ENCODE measurements at places on chromosomes 13 and 19.

DNA sequence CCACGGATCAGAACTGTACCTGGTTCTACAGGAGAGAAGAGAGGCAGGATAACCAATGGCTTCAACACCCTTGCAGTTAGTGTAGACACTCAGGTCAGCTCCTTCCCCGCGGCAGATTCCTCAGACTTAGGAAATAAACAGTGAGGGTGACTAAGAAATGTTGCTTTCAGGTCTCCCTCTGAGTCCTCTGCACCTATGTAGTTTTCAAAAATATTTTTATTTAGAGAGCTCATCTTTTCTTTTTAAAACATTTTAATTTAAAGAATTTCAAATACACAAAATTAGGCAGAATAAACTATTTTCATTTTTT lies 195.2 kb downstream of the KLF12 start:
- DNase-seq = no peak

DNA sequence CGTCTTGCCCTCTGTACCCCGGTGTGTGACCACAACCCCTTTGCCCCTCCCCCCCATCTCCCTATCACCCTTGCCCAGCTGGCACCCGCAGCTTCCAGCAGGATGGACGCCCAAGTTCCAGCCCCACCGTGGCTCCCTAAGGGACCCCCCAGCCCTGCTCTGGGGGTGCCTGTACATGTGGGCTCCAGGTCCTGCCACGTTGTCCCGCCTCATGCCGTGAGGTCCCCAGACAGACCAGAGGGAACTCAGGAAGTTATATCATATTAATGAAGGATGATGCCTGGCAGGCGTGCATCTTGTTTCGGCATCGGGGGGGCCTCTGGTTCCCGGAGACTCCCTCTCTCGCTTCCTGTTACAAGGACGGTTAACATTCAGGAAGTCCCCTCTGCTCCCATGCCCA lies 1.6 kb upstream of the PTGIR start:
- no peak for DNase-seq

DNA sequence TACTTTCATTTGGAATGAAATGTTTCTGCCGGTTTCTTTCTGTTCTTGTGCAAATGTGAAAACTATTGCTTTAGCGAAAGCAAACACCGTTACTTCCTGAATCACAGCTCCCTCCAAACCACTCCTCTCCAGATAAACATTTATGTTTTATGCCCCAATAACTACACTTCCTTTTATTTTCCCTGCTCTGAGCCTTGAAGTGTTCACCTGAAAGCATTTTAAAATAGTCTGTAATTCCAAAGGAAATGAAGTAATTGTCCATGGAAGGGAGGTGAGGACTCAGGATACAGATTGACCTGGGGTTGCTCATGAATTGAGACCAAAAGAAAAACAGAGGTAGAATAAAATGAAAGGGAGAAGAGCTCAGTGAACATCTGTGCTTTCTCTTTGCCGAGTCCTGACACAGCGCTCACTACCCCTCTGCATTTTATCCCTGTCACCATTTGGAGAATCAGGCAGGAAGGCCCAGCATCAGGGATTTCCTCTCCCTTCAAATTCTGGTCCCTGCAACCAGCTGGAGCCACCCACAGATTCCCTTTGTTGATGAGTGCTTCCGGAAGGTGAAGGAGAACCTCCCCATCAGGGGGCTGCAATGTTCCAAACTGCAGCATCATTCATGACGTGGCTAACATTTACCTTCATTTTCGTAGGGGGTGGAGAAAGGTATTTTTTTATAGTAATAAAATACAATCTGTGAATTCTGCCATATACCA lies 171.9 kb downstream of the ITGBL1 start:
- no peak for DNase-seq

DNA sequence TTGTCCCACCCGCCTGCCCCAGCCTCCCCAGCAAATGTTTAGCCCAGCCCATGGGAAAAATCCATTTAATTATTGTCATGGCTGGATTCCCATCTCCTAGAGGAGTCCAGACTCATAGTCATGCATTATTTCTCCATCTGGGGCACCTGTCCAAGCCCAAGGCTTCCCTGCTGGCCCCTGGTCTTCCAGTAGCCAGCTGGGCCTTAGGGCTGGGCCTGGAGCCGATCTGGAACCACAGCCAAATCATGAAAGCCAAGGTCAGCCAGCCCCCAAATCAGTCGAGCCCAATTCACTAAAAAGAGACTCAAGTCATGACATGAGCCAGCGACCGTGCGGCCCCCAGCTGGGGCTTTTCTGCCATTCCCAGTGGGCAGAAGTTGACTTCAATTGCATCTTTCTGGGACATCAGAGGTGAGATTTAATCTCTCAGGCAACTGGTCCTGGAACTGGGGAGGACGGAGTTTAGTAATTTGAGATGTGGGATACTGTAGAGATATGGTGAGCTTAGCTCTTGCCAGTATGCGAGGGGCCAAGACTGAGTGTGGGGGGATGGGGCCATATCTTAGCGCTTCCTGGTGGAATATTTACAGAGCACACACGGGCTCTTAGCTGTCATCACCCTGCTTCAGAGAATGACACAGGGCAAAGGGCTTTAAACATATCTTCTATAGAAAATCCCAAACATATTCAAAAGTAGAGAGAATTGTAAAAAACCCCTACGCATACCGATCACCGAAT lies 9.4 kb upstream of the PGLYRP2 start:
- no peak for DNase-seq

DNA sequence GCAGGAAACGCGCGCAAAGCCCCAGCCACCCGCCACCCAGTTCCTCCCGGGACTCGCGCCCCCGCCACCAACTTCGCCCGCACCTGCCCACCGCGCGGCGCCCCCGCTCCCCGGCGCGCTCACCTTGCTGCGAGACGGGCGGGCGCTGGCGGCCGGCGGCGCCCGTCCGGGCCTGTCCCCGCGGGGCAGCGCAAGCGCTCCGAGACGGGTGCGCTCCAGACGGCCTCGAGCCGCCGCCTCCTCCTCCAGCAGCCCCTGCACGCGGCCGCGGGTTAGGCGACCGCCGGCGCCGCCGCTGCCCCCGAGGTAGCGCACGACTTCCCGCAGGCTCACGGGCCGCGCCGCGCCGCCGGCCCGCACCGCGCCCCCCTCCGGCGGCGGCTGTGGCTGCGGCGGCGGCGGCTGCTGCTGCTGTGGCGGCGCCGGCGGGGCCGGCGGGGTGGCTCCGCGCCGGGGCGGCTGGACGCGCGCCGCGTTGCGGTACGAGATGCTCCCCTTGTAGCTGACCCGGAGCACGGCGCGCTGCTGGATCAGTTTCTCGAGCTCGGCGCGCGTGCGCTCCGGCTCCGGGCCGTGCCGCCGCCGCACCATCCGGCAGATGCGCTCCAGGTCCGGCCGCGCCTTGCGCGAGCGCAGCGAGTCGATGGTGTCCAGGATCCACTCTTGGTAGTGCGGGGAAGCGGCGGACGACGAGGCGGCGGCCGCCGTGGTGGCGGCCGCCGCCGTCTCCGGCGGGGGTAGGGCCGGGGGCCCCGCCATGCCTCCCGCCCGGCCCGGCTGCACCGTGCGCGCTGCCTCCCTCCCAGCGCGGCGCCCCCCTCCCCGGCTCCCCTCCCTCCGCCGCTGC lies 666 bp downstream of the SAMD1 start:
- DNase-seq = peak; percentile 30

DNA sequence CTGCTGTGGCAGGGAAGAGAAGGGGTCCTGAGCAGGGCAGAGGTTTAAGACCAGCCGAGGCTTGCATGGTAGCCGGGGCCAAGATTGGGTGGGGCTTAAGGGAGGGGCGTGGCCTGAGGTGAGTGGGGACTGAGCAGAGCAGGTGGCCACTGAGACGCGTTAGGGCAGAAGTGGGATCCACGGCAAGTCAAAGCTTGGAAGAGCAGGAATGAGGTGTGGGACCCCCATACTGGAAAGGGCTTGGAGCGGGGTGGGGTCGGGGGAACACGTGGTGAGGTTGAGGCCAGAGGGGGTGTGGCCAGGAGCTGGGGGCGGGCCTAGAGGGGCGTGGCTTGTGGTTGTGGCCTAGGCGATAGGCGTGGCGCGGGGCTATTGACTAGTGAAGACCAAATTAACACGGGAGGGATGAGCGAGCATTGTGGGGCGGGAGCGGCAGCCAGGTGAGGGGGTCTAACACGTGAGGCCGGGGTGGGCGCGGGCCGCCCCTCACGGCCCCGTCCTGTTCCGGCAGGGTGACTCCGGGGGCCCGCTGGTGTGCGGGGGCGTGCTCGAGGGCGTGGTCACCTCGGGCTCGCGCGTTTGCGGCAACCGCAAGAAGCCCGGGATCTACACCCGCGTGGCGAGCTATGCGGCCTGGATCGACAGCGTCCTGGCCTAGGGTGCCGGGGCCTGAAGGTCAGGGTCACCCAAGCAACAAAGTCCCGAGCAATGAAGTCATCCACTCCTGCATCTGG lies 3.3 kb downstream of the CFD start:
- peak; percentile 74 for DNase-seq

DNA sequence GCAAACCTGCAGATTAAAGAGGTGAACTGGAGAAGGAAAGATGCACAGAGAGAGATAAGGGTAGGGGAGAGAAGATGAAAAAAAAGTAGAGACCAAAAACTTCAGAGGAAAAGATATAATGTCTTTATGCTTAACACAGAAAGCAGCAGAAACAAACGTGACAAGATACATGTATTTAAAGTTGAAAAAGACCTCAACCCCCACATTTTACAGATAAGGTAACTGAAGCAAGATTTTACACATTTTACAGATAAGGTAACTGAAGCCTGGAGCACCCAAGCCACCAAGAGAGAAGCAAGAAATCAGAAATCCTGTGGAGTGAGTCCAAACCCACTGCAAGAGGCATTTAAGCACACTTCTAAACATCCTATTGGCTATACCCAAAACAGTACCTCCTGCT lies 185.3 kb downstream of the TBC1D4 start:
- no peak for DNase-seq

- DNase-seq = no peak
These were observed 283.4 kb upstream of the KLHL1 start for GRCh38 chr13:70391678-70392077.

DNA sequence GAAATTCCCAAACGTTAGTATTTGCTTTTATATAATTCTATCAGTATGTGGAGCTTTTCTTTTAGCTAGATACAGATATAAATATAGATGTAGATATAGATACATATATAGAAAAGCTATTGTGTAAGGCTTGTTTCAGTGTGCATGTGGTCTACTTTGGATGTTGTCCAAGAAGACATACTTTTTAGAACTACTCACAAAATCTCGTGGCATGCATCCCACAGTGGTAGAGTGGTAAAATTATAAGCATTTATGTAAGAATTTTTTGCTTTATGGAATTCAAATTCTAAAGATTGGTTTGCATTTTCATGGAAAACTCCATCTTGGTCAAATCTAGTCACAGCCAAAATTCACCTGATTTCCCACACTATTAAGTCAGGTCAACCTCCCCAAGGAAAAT lies 880.4 kb downstream of the EFNB2 start:
- DNase-seq = no peak

- DNase-seq = no peak
These were observed 530.7 kb upstream of the SLITRK1 start for GRCh38 chr13:84413016-84413415.

GRCh38 chr13:25065974-25066770 lies 29.8 kb upstream of the PABPC3 start:
- DNase-seq = no peak

- DNase-seq = no peak
These were observed 86.7 kb downstream of the DNAJC3 start for GRCh38 chr13:95763601-95764000.

- no peak for DNase-seq
These were observed 6.1 kb downstream of the SBNO2 start for GRCh38 chr19:1167687-1168571.

- no peak for DNase-seq
These were observed 9.5 kb downstream of the NDUFA11 start for GRCh38 chr19:5893907-5894703.

DNA sequence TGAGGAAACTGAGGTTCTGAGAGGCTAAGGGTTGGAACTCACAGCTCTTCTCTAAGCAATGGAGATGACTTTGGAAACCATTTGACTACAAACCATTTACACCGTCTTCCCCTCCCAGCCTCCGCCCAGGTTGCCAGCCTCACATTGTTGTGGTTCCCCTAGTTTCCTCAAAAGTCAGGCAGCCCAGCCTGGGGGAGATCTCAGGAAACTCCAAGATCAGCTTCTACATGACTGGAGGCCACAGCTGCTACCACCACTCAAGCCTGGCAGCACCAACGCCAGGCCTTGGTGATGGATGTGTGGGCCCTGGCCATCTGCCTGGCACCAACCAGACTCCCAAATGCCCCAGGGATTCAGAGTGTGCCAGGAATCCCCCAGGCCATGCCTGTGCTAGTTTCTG lies 207.9 kb downstream of the TSHZ3 start:
- no peak for DNase-seq

DNA sequence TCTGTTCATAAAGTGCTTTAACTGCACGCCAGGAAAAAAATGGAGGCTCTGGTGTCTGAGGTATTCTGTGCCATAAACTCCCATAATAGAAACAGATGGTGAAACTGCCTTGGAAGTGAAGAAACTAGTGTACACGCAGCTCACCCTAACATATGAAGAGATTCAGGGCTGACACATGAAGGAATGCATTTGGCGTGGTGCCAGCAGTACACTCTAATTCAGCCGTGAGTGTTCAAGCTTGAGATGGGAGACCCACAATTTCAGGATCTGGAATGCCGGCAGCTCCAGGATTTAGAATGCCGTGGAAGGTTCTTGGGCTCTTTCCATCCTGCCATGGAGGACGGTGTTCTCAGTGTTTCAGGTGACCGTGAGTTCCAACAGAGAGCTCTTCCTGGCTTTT lies 478.4 kb downstream of the TSHZ3 start:
- no peak for DNase-seq

GRCh38 chr13:101301053-101301452 lies 115.3 kb downstream of the NALCN start:
- no peak for DNase-seq

DNA sequence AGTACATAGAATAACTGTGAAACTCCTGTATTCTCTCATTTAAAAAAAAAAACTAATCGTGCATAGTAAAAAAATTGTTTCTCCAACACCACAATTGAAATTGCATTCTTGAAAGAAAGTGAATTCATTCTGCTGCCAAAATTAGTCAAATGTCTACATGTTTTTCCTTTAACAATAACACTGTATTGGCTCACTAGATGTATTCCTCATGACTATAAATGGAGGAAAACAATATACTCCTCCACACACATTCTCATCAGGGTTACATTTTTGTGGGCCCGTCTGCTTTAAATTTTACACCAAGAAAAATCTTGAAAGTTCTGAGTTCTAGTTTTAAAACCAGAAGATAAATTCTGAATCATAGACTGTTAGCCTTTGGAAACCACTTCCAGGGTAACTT lies 233.6 kb downstream of the KLF12 start:
- no peak for DNase-seq
